ENCODE measurements at places on chromosomes 2 and 18.

GRCh38 chr2:140869107-140869506, 1261.7 kb downstream of the LRP1B start:
- no peak for DNase-seq

GRCh38 chr2:99707592-99707991, 217.8 kb upstream of the REV1 start:
- no peak for DNase-seq

- DNase-seq: no peak
Measured at GRCh38 chr2:199979398-199979797, 24.0 kb downstream of the MAIP1 start.

DNA sequence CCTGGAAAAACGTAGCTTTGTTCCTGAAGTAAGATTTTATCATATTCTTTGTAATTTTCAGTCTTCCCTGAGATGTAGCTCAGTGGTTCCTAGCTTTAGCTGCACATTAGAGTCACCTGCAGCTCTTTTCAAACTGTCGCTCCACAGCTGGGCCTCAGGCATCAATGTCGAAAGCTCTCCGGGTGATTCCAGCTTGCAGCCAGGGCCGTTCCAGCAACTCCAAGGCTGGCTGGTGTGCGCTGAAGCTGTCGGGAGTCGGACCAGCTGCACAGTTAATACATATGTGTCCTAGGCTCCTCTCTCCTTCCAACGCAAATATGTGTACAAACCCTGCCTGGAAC, 609 bp upstream of the ZNF2 start:
- DNase-seq: no peak

DNA sequence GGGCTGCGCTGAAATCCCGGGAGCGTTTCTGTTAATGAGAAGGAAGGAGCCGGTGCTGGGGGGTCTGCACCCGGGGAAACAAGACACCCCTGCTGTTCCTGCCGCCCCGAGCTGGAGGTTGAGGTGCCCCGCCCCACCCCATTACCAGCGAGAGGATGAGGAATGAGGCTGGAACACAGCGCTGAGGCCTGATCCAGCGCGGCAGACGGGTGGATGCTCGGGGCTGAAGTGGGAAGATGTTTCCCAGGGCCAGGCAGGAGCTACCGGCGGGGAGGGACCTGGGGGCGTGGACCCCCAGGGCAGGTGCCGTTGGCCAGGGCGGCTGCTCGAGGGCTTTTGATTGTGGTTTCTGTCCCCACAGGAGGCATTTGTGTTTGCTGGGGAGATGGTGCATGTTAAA, 134.3 kb upstream of the CTDP1 start:
- DNase-seq: no peak

GRCh38 chr2:226424971-226425370, 374.6 kb downstream of the IRS1 start:
- DNase-seq: no peak

DNA sequence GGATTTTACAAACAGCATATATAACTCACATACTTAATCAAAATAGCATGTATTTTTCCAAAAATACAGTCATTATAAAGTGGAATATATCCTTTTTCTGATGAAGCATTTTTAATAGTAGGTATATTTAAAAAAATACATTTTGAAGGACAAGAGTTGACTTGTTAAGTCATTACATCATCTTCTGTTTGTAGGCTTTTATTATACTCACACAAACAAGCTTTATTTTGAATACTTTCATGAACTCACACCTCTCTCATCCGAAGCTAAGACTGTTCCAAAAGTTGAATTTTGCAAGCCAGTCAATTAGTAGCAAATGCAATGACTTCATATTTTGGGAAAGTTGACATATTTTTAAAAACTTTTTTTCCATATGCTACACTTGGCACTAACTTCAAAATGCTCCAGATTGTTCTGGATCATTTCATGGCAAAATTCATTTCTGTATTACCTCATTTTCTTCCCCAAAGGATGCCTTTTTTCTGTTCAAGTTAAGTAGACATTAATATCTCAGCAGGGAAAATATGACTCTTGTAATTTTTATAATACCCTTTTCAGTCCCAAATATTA, 68.5 kb upstream of the WDR75 start:
- no peak for DNase-seq

DNA sequence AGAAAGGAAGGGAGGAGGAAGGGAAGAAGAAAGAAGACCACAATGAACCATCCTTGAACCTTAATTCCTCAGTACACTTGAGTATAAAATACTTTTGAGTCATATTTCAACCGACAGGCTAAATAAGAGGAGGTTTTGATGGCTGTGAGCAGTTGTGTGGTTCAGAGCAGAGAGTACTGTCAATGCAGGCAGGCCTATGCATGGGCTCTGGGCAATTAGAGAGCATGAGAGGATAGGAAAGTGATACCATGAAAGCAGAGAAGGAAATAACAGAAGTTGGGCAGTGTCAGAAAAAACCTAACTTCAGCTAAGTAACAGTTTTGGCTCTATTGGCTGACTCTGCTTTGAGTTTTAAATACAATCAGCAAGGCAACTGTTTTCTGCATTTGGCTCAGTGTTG, 123.6 kb upstream of the STK17B start:
- no peak for DNase-seq

DNA sequence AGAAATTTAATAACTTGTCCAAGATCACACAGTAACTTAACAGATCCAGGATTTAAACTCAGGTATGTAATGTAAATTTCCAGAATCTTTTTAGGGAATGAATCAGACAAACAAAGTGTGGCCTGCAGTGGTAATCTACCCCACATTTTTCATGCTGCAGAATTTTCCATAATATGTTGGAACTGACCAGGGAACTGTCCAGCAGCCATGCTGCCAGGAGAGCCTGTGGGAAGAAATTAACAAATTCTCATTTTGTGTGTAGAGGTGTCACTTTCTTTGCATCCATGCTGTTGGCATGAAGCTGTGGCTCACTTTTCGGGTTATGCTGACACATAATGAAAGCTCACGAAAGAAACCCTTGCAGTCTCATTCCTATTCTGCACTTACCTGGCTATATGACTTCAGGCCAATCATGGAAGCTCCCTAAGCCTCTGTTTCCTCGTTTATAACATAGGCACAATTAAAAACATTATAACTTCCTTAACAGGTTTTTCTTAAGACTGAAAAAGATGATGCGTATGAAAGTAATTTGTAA, 54.7 kb downstream of the CDKL4 start:
- no peak for DNase-seq

- no peak for DNase-seq
Measured at GRCh38 chr2:33984131-33984530, 385.0 kb upstream of the FAM98A start.

GRCh38 chr18:26729449-26729848, 136.1 kb downstream of the AQP4 start:
- DNase-seq: no peak

GRCh38 chr2:116879650-116880160, 934.8 kb upstream of the DDX18 start:
- DNase-seq: no peak

GRCh38 chr2:241187101-241187917, 1.2 kb upstream of the ANO7 start:
- DNase-seq: no peak

GRCh38 chr2:35708411-35708923, 647.1 kb upstream of the CRIM1 start:
- no peak for DNase-seq

DNA sequence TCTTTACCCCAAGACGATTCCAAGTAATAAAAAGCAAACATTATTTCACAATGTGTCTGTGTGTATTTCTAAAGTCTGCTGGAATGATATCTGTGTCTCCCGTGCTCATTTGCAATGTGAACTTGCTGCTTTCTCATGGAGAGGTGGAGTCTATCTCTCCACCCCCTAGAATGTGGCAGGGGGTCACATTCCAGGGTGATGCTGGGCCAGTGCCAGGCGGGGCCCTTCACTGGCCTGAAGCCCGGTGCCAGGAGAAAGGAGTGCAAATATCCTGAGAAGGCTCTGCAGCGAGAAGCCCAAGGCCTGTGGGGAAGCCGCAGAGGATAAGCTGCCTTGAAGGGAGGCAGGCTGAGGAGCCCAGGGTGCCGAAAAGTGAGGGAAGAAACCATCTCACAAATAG, 26.8 kb upstream of the LDLRAD4 start:
- DNase-seq: no peak

GRCh38 chr18:13555865-13556264, 170.5 kb downstream of the FAM210A start:
- no peak for DNase-seq

DNA sequence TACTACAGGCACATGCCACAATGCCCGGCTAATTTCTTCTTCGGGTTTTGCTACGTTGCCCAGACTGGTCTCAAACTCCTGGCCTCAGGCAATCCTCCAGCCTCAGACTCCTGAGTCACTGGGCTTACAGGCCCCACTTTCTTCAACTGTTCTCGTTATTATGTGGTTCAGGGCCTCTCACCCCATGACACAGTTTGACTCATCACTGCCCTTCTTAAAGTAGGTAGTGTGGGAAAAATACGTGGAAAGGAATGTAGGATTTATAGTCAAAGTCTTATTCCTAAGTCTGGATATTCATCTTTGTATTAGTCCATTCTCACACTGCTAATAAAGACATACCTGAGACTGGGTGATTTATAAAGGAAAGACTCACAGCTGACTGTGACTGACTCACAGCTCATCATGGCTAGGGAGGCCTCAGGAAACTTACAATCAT, 19.4 kb downstream of the CENPA start:
- no peak for DNase-seq

- no peak for DNase-seq
Measured at GRCh38 chr2:185279999-185280398, 458.6 kb upstream of the FSIP2 start.

DNA sequence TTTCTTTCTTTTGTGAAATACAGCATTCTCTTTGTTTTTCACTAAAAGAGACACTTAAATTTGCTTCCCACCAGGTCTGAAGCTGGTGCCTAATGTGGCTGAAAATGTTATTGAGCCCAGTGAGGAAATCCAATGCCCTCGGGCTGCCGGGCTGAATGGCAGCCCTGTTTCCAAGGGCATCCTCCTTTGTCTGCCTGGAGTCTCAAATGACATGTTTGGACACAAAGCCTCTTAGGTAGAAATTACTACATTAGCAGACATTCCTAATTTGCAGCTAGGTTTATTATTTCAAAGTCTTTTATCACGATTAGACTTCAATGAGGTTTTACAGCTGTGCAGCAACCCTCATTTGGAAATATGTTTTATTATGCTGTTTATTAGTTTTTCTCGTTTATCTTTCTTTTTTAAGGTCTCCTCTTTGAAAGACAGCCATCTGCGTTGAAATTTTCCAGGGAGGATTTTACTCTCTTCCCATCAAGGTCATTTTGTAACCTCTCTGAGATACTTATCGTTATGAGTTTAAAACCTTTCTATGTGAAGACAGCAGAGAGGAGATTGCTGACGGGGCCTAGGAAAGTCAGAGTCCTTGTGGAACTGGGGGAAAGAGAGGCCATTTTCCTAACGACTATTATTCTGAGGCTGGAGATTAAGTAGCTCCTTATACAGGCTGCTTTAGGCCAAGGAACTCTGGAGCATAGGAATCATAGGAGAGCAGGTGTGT, 59.0 kb upstream of the ZNF532 start:
- DNase-seq: no peak

GRCh38 chr2:23706613-23707078, 220.3 kb downstream of the ATAD2B start:
- no peak for DNase-seq

- DNase-seq: no peak
Measured at GRCh38 chr2:78486565-78486964, 538.9 kb upstream of the REG3G start.

DNA sequence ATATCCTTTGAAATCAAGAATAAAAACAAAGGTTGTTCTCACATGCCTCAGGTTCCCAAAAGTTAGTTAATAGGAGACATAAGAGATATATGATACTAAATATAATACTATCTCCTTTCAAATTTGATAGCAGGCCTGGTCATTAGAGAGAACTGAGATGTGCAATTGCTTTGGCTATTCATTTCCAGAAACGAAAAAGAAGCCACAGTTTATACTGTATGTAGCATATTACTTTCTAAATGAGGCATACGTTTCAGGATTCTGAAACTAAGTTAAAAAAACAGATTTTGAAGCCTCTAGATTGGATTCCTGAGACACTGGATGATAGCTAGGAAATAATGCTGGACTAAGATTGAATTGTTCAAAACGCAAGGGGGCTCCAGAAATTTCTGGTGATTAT, 7.1 kb downstream of the PPP1R1C start:
- no peak for DNase-seq

GRCh38 chr2:169105476-169105875, 36.1 kb downstream of the DHRS9 start:
- DNase-seq: no peak

DNA sequence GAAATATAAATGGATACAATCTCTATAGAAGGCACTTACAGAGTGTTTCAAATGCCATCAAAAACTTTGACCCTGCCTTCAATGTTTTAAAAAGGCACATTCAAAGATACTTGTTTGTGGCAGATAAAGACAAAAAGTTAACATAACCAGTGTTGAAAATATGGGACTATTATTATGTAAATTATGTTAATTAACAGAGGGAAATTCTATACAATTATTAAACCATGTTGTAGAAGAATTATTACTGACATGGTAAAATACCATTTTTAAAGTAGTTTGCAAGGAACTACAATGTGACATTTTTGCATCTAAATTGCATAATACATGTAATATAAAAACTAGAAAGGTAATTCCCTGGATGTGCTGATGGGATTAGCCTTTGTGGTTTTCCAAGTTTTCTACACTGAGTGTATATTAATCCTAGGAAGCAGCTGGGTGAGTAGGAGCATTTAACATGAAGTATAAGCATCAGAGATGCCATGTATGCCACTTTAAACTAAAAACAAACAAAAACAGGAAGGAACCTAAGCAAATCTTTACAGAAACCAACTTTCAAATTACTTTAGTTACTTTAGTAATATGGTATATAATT, 21.7 kb downstream of the MIB1 start:
- DNase-seq: no peak

DNA sequence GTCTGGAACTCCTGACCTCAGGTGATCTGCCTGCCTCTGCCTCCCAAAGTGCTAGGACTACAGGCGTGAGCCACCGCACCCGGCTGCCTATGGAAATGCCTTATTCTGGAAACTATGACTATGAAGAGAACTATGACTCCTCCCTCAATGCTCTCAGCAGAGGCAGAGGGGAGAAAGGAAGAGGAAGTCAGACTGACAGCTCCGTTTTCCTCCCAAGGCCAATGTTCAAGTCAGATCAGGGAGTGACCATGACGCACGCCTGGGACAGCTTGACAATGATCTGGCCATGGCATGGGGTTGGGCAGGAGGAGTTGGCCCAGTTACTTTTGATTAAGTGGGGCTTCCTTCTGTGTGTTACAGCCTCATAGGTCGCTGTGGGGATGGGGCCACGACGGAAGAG, 44.3 kb upstream of the MRPL33 start:
- DNase-seq: no peak

DNA sequence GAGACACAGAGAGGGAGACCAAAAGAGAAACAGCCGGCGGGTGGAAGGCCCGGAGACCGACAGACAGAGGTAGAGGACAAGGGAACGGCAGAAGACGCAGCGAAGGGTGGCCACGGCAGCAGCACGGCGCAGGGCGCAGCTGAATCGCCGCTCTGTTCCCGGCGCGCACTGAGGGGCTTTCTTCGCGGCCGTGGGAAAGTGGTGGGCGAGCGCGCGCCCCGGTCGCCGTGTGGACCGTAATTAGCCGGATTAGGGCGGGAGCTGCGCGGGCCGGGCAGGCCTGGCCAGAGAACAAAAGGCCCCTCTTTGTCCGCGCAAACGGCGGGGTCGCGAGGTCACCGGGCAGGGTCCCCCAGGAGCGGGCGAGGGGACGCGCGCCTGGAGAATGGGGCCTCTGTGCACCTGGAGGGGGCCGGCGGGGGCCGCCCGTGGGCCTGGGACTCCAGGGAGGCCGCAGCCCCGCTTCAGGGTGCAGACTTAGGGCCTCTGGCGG, 158.3 kb downstream of the ZFP36L2 start:
- DNase-seq: no peak

GRCh38 chr2:16656784-16657391, 8.7 kb downstream of the CYRIA start:
- no peak for DNase-seq
